ENCODE measurements at places on chromosomes 5 and 9.

DNA sequence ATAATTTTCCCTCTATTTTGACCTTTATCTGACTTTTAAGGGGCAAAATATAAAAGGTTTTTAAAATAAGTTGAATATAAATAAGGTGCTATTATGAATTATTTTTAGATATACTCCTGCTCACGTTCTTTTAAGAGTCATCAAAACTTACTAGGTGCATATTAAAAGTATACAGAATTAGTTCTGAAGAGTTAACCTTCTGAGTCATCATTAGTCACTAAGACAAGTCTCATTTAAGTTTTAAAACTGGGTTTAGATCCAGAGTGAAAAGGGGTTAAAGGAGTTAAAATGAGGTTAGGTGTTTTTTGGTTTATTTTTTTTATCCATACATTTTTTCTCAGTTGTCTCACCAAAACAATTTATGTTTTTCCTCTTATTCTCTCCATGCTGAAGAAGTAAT lies 41.7 kb downstream of the SMIM15 start:
- DNase-seq, result no peak

DNA sequence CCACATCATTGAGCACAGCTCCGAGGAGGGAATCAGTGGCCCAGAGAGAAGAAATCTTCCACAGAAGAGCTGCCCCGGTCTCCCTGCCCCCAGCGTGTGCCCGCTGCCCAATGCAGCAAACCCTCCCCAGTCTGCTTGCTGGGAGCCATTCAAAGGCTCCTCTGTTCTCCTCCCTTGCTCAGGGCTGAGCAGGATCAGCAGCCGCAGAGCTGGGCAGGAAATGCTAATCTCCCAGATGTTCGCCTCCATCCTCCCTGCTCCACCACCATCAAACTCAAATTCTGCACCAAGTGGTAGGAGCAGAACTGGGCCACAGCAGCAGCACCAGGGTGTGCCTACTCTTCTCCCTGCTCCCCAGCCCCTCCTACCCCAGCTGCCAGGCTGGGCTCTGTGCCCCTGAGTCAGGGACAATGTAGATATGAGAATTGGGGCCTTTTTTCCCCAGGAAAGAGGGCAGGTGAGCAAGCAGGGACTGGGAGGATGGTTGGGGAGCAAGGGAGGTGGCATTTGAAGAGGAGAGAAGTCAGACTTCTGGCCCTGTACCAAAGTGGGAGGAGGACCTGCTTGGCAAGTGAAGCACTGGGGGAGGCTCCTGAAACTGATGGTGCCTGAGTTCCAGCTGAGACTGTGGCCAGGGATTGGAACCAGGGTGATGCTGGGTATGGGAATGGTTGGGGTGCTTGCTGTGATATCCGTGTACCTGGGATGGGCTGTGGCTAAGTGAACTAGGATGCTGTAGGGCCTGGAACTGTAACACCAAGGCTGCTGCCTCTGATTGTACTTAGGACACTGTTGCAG lies 1.9 kb upstream of the PCDH1 start:
- no peak for DNase-seq

GRCh38 chr9:76985581-76985980 lies 33.9 kb upstream of the FOXB2 start:
- no peak for DNase-seq

GRCh38 chr5:138655530-138656190 lies 80.5 kb upstream of the HSPA9 start:
- no peak for DNase-seq

- DNase-seq, result peak; percentile 22
Observed at GRCh38 chr9:100108559-100108958, 9.5 kb downstream of the INVS start.

DNA sequence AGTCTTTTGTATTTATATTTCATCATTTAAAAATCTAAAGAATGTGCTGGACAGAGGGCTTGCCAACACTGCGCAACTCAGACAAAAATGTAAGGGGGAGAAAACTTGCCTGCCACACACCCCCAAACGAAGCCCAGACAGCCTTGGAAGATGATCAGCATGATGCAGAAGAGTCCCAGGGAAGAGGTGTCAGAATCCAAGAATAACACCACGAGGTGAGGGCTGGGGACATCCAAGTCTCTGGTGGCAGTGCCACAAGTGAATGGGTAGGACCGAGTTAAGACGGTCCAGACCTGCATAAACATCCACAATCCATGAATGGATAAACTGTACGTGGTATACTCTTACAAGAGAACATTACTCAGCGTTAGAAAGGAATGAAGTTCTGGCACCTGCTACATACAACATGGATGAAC lies 10.4 kb downstream of the EPB41L4B start:
- DNase-seq, result no peak

DNA sequence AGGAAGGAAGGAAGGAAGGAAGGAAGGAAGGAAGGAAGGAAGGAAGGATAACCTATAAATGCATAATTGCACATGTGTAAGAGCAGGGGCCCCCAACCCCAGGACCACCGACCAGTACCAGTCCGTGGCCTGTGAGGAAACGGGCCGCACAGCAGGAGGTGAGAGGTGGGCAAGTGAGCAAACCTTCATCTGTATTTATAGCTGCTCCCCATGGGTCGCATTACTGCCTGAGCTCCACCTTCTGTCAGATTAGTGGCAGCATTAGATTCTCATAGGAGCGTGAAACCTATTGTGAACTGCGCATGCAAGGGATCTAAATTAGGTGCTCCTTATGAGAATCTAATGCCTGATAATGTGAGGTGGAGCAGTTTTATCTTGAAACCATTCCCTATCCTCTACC lies 66.1 kb downstream of the SH3RF2 start:
- DNase-seq, result no peak

- DNase-seq, result no peak
Observed at GRCh38 chr5:136242611-136243010, 49.6 kb upstream of the SMIM32 start.

DNA sequence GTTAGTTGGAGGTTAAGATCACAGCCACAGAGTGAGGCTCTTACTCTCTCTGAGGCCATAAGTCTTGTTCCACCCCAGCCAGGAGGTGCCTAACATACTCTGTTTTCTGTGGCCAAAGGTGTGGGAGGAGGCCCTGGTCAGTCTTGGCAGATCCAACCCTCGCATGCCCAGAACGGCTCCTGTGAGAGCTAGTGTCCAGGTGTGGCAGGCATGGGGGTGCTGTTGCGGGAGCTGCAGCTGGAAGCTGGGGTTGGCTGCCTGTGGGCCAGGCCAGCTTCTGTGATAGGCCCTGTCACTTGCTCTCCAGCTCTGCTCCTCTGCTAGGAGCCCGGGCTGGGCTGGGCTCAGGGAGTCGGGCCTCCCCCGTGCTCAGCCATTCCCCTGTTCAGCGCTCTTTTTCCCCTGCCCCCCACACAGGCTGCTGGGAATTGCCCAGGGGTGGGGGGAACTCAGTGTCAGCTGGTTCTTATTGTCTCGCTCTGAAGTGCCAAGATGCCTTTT lies 31.6 kb downstream of the IER5L start:
- DNase-seq, result no peak

- no peak for DNase-seq
Observed at GRCh38 chr9:92517046-92517445, 18.7 kb downstream of the ECM2 start.

- peak; percentile 51 for DNase-seq
Observed at GRCh38 chr9:8857926-8858595, 1058.5 kb upstream of the DMAC1 start.

DNA sequence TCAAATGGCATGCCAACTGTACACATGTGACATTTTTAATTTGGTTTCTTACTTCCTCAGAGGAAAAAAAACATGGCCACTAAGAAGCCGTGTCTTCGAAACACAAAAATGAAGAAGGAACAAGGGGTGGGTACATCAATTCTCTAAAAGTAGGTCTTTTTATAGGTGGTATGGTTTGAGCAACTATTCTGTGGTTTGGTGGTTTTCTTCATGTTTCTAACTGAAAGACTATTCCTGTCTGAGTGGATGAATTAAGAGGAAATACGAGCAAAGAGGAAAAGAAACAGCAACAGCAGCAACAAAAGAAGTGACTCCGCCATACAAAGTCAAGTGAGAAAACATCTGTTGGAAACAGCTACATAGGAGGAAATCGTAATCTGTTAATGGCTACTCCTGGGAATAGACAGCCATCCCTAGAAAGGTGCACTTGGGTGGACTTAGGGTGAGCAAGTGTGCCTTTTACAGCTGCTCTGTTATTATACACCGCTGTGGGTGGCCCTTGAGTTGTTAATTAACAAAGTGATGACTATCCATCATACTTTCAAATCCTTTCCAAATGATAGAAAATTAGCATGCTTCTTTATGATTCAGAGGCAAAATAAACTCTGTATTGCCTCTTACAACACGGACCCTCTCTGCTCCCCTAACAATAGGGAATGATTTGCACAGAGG lies 575.8 kb downstream of the TLE1 start:
- peak; percentile 83 for DNase-seq

DNA sequence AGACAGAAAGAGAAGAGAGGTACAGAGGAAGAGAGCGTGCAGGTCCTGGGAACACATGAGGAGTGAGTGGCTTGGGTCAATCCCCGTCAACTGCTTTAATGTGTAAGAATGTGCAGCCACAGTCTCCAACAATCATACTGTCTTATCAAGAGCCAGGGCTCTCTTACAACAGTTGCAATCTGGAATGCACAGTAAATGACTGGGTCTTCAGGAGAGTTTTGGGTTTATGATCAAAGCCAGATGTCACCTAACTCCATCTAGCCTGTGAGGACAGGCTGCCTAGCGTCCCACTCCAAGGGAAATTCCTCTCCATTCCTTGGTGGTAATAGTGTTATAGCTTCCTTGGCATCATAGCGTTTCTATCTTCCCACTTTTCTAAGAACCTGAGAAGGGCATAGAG lies 75.0 kb upstream of the TRIO start:
- DNase-seq, result no peak

DNA sequence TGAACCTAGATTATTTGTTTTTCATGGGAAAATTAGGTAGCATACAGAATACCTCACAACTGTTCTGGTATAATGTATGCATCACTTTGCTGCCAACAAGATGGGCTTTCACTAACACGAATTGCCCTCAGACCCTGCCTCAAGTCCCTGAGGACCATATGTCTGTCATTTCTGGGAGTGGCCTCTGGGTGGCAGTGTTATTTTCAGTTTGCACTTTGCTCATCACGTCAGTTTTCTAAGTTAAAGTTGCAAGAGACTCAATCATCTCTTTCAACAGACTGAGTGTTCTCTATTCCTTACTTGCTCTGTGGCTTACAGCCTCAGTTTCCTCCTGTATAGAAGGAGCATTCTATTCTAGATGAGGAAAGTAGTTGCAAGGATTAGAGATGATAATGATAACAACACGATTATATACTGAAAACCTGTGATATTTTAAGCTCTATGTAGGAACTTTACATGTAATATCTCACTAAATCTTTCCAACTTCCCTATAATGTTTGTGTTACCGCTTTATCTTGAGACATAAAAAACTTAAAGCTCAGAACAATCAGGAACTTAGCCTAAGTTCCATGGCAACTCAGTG lies 55.7 kb downstream of the TSSK1B start:
- peak; percentile 47 for DNase-seq

- DNase-seq, result no peak
Observed at GRCh38 chr9:106753155-106753671, 109.8 kb upstream of the ZNF462 start.

DNA sequence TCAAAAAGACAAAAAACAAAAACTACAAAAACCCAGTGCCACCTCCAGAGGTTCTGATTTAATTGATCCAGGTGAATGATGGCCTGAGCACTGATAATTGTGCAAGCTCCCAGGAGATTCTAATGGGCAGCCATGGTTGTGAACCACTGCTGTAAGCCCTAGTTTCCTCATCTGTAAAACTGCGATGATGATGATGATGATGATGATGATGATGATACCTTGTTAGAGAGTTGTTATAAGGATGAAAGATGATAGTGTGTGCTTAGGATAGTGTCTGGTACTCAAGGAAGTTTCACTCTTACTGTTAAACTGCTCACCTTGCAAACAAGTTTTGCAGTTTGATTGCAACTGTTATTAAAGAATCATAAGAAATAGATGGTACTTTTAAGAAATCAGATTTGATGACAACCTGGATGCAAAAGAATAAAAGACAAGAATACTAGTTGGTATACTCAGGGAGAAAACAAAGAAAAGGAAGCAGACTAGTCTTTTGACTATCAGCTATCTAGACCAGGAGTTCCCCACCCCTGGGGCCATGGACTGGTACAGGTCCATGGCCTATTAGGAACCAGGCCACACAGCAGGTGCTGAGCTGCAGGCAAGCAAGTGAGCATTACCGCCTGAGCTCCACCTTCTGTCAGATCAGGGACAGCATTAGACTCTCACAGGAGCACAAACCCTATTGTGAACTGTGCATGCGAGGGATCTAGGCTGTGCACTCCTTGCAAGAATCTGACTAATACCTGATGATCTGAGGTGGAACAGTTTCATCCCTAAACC lies 98.0 kb downstream of the OR2K2 start:
- DNase-seq, result no peak

DNA sequence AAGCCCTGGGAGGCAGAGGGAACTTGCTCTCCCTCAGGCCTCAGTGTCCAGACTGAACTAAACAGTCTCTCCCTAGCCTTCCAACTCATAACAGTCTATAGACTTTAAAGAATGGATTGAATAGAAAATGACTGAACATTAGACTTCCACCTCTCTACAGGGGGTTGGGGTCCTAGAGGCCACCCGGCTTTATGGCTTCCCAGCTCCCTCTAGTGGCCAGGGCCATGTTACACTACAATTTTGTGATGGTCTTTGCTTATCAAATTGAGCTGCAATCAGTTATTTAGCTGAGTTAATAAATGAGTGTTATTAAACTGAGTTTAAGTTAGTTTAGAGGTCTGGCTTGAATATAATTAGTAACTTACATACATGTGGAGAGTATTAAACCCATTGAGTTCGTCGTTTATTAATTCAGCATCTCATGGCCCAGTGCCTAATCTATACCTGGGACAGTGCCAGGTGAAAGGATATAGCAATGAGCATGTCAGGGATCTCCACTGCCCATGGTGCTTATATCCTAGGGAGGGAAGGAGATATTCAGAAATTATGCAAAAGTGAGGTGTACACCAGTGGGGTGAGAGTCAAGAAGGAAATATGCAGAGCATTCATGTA lies 105.2 kb downstream of the SH3TC2 start:
- peak; percentile 27 for DNase-seq

DNA sequence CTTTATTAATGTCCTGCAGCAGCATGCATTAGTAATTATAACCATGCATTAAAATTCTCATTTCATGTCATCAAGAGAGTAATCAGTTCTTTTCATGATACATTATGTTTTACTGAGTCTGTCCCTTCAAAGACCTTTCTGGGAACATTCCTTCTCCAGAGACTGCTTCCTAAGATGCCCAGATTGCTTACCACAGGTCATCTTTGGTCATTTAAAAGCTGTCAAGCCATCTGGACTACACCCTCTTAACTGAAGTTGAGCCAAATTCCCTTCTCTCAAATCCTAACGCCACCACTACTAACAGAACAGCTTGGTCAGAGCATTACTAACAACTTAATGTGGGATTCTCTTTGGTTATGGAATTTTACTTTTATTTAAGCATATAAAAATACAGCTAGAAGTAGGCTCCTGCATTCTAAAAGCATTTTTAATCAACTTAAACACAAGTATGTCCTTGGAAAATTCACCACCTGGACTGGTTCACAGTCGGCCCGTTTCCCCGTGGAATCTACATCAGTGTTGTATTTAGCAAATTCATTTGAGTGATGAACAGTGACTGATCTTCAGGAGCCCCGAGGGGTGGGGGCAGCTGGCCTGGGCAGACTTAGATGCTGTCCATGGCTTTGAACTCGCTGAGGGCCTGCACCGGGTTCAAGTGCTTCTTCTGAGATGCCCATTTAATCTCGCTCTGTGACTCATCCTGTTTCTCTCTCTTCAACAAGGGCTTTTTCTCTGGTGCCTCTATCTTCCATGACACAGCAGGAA lies 92.8 kb upstream of the CCDC112 start:
- no peak for DNase-seq

GRCh38 chr9:126833710-126834345 lies 26.6 kb upstream of the ZBTB34 start:
- DNase-seq, result no peak

- no peak for DNase-seq
Observed at GRCh38 chr5:179265514-179266290, 79.6 kb downstream of the ADAMTS2 start.
